ENCODE measurements at places on chromosomes 2 and 18.

- DNase-seq, result no peak
These were observed 178.1 kb downstream of the NDUFA10 start for GRCh38 chr2:239846789-239847676.

- DNase-seq, result no peak
These were observed 128.6 kb upstream of the EPC2 start for GRCh38 chr2:148515976-148516375.

- no peak for DNase-seq
These were observed 404 bp upstream of the AKAIN1 start for GRCh38 chr18:5197461-5197860.

GRCh38 chr2:37132914-37133313 is 23.9 kb downstream of the EIF2AK2 start:
- no peak for DNase-seq

DNA sequence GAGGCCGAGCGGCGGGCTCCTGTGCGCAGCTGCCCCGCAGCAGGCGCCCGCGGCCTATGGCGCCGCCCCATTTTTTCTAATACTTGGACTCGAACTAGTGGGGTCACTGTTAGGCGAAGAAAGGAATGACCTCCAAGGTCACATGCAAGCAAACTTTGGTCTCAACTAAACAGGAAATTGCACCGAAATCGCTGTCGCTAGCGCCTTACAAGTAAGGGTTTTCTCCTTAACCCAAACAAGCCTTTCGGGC is 339 bp downstream of the ACAA2 start:
- DNase-seq, result no peak

DNA sequence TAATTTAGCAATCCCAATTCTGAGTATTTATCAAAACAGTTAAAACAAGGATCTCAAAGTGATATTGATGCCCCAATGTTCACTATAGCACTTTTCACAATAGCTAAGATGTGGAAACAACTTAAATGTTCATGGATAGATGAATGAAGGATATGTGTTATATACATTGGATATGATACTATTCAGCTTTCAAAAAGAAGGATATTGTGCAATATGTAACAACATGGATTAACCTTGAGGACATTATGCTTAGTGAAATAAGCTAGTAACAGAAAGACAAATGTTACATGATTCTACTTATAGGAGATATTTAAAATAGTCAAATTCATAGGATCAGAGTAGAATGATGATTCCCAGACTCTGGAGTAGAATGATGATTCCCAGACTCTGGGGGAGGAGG is 78.0 kb downstream of the INSIG2 start:
- no peak for DNase-seq

- DNase-seq, result no peak
These were observed 202.7 kb downstream of the CYP26B1 start for GRCh38 chr2:71944806-71945602.

DNA sequence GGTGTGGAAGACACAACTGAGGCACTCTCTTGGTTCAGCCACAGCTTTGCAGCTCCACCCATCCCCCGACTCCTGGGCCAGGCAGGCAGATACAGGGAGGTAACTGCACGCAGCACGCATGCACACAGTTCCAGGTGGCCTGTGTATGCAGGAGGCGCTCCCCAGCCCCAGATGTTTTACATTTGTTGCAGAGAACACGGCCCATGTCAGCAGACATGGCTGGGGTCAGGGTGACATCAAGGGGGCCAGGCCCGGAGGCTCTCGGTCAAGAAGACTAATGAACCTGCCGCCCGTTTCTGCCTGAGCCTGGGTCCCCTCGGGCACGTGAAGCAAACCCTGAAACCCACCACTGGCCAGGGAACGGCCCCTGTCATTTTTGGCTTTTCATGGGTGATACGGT is 57.3 kb downstream of the TWIST2 start:
- DNase-seq, result no peak

- DNase-seq, result peak; percentile 40
These were observed 114.8 kb downstream of the GAREM1 start for GRCh38 chr18:32355896-32356295.

DNA sequence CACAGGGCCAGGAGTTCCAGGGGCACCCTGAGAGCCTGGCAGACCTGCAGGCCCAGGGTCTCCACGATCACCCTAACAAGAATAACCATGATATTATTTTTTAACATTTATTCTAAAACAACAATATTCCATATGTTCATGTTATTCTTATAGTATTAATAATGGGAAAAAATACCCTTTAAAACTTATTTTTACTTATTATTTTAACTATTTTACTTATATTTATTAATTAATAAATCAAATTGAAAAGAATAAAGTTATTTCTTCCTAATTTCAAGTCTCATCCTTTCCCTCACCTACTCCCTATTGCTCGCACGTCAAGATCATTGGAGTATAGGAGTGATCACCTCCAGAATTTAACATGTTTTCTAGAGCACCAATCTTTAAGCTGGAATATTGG is 71.7 kb downstream of the COL3A1 start:
- DNase-seq, result no peak

GRCh38 chr2:195834836-195835235 is 177.8 kb downstream of the SLC39A10 start:
- no peak for DNase-seq

GRCh38 chr2:154688373-154688772 is 10.1 kb upstream of the KCNJ3 start:
- no peak for DNase-seq

GRCh38 chr18:24488824-24489493 is 28.5 kb downstream of the HRH4 start:
- DNase-seq, result peak; percentile 20

- peak; percentile 82 for DNase-seq
These were observed 256.6 kb upstream of the CTAGE1 start for GRCh38 chr18:22674272-22674671.

- DNase-seq, result no peak
These were observed 44.2 kb upstream of the VPS54 start for GRCh38 chr2:64063454-64063853.

DNA sequence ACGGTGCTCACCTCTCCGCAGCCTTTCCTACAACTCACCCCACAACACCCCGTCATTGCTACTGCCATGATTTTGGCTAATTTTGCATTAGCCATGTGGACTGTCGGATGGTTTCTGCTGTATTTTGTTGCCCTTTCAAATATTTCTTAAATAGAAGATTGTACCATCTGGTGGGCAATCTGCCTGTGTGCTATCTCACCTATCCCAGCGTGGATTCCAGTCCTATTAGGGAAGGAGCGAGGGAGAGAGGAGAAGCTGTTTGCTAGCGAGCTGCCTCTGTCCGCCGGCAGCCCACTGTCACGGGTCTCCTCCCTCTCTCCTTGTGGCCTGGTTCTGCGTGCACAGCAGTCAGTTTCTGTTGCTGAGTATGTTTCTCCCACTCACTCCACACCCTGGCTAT is 336.2 kb downstream of the TXNL1 start:
- no peak for DNase-seq

GRCh38 chr2:1101982-1102590 is 151.4 kb downstream of the SNTG2 start:
- DNase-seq, result no peak

- no peak for DNase-seq
These were observed 22.1 kb downstream of the CENPA start for GRCh38 chr2:26807788-26808460.

GRCh38 chr2:148221166-148221565 is 200.3 kb downstream of the MBD5 start:
- no peak for DNase-seq

- no peak for DNase-seq
These were observed 226.3 kb downstream of the CCDC85A start for GRCh38 chr2:56410140-56410539.

DNA sequence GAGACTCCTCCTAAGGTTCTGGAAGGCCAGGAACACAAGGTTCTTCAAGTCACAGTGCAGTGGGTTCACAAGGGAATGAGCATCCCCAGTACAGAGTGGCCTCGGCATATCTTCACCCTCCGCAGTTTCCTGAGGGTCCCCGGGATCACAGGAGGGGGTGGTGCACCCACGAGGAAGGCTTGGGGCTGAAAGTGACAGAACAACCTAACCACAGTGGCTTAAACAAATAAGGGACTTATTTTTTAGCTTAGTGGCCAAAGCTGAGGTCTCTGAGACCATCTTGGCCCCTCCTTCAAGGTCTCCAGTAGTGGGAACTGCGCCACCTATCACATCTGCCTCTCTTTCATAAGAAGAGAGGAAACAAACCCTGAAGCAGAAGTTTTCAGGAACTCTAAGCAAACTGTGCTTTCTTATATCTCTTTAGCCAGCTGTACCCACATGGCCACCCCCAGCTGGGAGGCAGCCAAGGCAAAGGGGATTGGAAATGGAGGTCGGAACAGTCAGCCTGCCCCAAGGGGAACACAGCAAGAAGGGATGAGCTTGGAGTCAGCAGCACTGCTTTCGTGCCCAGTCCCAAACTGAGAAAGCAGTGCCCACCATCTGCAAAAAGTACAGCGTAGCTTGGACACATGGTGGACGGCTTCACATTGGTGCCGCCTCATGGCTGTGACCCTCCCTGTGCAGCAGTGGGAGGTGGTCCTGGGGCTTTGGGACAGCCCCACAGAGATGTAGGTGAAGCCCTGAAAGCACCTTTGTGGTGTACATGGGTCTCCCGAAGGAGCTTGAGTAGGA is 260.0 kb upstream of the ID2 start:
- no peak for DNase-seq

DNA sequence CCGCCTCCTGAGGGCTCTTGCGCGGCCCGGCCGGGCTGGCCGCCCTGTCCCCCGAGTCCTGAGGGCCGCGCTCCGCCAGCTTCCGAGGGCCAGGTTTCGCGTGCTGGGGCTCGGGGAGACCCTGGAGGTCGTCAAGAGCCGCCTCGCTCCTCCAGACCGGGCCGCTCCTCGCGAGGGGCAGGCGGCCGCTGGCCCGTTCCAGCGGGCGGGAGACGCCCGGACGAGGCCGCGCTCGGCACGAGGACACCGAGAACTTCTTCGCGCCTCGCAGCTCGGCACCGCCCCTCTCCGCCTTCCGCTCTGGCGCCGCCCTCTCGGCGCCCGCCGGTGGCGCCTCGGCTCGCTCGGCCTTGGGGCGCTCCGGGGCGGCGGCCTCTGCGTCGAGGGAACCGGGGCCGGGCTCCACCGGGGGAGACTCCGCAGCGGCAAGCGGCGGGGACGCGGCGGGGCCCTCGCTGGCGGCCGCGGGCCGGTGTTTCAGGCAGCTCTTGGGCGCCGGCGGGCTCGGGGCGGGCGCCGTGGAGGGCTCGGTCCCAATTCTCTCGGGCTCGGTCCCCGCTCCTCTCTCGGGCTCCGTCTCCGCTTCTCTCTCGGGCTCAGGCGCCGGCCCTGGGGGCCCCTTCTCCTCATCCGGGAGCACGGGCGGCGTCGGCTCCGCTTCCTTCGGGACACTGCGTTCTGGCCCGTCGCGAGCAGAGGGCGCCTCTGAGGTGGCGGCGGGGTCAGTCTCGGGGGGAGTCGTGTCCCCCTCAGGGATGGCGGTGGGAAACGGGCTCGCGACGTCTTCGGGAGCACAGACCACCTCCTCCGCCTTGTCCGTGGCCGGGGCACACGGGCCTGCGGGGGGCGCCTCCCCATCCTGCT is 91.6 kb upstream of the MGAT4A start:
- DNase-seq, result no peak

DNA sequence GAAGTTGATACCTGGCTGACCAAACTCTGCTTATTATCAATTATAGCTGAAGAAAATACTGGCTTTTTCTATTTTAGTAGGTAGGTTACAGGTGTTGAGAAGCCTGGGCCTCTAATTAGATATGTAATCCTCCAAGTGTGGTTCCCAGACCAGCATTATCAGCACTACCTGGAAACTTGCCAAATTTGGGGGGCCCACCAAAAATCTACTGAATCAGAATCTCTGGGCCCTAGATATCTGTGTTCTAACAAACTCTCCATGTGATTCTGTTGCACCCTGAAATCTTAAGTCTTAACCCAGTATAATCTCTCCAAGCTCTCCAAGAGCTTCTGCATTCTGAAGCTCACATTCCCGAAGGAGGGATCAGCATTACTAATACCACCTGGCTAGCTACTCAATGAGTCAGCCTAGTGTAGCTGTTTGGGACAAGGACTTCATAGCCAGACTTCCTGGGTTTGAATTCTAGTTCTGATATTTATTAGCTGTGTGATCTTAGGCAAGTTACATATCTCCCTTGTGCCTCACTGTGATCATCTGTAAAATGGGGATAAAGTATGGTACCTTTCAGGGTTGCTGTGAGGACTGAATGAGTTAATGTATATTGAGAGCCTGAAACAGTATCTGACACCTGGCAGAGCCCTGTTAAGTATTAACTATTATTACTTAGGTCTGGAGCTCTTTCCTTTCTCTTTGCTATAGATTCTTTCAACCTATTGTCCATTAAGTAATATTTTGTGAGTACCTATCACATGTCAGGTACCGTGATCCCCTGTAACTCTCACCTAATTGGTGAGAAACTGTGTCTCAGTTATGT is 94.1 kb upstream of the CD302 start:
- peak; percentile 15 for DNase-seq

DNA sequence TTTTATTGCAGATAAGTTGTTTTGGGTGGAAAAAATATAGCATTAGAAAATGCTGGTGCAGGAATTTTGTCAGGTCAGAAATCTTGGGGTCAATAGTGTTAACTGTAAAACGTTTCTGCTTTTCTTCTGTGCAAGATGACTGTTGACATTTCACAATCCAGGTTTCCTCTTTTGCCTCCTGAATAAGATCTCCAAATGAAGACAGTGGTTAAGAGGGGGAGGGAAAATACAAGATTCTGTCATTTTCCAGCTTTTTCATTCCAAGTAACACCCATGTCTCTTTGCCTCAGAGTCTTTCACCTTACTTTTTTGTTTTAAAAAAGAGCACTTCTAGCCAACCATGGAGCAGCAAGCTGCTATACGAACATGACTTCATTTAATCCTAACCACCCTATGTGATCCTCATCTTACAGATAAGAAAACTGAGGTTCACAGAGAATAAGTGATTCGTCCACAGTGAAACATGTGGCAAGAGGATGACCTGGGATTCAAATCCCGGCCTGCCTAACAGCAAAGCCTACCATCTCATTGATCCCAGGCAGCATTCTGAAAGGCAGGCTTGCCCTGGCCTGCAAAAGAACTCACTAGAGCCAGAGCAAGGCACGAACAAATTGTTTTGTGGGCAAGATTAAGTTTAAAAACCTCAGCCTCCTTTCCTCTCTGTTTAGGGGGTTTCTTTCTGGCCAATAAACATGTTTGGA is 3.0 kb downstream of the PLEK start:
- DNase-seq, result no peak

DNA sequence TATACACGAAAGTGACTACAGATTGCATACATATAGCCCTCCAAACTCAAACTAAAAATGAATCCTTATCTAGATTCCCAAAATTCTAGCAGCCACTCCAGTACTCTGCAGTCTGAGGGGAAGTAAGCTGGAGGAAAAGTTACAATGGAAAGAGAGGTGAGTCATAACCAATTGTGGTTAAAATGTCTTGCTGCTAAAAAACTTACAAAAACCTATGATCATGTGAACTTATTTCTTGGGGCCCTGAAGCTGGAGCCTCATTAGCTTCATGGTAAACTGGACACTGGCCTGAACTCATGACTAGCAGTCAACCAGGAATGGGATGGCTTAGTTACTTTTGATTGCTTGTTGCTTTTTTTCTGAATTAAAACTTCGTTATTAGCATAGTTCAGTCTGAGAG is 175.9 kb downstream of the SLC4A3 start:
- DNase-seq, result peak; percentile 70

Measured in astrocyte of the cerebellum (primary cell).